ENCODE measurements at places on chromosomes 2 and 18.

GRCh38 chr18:56789004-56789888, 138.1 kb downstream of the WDR7 start:
- peak; percentile 36 for DNase-seq

DNA sequence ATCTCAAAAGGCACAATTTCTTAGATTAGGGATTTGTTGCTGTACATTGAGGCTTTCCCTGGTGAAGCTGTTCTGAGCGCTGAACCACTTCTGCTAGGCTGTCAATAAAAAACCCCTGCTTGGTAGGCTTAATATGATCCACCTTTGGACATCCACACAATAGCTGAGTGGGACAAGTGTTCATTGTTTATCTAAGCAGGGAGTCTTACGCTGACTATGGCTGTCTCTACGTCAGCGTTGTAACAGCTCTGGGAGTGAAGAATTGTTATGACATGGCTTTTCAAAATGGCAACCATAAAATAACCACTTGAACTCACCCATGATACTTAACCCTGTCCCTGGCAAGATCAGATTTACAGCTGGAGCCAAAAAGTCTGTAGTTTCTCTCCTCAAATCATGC, 111.5 kb upstream of the SULT1C3 start:
- no peak for DNase-seq

DNA sequence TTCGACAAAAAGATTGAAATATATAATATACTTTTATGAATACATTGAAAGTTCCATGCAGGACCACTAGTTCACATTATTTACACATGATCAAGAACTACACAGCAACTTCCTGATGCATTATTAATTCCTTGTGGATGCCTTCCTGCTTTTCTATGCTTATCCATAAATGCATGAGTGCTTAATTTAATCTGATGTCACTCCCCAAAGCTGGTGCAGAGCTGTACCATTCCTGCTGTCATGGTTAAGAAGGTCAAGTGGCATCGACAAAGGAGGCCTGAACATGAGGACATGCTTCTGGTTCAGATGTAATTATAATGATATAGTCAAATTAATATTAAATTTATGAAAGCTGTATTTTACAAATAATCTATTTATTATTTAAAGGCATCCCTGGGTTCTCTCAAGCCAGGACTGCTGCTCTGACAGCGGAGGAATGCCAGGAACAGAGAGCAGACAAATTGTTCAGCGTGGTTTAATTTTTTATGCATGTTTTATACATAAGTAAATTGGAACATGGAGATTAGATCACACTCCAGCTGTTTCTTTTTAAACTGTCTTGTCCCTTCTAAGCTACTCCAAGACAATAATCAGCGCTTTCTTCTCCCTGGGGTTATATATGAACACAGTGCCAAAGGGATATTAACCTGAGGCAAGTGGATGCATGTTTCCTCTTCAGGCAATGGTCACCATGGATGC, 307.3 kb upstream of the CNTNAP5 start:
- no peak for DNase-seq

DNA sequence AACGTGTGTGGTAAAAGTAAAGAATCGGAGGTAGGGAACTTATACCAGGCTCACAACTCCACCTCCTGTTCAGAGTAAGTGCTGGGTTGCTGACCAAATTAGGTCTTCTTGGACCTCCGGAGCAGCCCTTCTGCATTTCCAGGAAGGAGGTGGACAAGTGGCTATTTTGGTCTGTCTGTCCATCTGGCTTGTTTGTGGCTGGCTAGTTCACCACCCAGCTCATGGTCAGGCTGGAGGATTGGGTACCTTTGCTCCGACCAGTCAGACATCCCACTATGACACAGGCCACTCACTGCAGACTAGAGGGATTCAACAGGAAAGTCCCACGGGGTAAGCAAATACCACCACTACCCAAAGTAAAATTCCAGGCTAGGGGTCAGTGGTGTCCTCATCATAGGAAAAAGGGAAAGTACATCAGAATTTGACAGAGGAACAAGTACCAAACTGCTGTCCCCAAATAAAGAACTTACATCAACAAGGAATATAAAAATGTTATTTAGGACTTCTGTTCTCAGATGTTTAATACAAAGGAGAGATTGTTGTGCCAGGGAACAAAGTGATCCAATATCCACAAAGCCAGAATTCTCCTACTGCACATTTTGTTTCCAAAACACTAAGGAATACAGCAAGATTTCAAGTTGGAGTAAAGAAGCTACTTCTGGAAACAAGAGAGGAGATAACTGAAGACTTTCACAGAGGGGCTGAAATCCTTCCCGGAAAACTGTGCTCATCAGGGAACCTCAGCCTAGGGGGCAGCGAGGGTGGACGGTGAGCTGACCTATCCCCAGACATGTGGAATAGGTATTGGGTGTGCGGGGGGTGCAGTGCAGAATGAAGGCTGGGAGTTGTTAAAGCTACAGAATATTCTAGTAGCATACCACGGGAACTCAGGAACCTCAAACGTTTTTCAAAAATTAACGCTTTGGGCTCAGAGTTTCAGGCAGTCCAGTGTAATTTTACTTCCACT, 56.9 kb downstream of the BCL2 start:
- no peak for DNase-seq

- DNase-seq, result no peak
Measured at GRCh38 chr2:24011250-24012104, 1.6 kb downstream of the MFSD2B start.

- no peak for DNase-seq
Measured at GRCh38 chr2:233845301-233846060, 8.9 kb downstream of the HJURP start.

DNA sequence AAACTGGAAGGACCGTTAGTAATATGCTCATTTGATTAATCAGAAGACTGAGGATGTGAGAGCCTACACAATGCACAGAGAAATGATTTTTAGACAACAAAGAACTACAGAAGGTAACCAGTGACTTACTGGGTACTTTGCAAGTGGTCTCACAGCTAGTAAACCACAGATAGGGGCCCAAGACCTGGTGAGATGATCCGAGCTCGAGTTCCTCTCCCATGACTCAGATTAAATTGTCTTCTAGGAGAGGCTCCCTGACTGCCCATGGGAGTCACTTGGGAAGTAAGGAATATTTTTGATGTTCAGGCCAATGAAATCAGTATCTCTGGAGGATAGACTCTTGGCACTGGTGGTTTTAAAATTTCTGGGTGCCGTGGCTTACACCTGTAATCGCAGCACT, 220.2 kb downstream of the CLIP4 start:
- DNase-seq, result no peak

- DNase-seq, result no peak
Measured at GRCh38 chr18:53906681-53907080, 317.8 kb downstream of the MBD2 start.
